Stimulated activated CD8-positive, alpha-beta memory T cell treated with anti-CD3 and anti-CD28 coated beads, Interleukin-4, amount 100 ng/mL, for 1 hour (primary cell): ENCODE measurements at places on chromosomes 5 and 9.

GRCh38 chr5:170523830-170524229 is 20.0 kb downstream of the KCNIP1 start:
- no peak for DNase-seq

DNA sequence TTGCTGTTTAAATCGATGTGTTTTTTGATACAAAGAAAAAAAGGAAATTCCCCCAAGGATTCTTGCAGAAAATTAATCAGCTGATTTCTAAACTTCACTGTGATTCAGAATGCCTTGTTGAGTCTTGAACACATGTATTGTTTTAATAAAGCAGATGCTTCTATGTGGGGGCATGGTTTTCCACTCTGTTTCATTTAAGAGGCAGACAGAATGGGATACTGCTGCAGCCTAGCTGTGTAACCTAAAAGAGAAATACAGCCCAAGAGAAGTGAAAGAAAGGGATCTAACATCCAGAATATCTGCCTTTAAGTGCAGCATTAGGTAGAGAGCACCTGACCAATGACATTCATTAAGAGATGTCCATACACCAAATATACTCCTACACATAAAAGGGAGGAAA is 365.1 kb upstream of the CCNH start:
- DNase-seq: no peak

GRCh38 chr9:76896035-76896434 is 9.9 kb downstream of the PRUNE2 start:
- no peak for DNase-seq

DNA sequence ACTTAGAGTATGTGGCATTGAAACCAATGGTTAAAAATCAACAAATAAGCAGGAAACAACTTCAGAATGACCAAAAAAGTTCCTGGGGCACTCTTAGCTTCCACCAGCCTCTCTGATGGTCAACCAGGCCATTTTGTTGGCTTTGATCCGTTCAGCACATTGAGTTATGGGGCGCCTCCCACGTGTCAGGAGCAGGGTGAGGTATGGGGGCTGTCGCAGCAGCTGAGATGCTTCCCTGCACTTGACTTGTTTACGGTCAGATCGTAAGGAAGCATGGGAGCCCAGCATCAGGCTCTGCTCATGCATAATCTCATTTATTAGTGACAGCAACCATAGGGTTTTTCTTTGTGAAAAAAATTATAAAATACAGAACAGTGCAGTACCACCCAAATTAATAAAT is 16.7 kb downstream of the SYK start:
- no peak for DNase-seq

DNA sequence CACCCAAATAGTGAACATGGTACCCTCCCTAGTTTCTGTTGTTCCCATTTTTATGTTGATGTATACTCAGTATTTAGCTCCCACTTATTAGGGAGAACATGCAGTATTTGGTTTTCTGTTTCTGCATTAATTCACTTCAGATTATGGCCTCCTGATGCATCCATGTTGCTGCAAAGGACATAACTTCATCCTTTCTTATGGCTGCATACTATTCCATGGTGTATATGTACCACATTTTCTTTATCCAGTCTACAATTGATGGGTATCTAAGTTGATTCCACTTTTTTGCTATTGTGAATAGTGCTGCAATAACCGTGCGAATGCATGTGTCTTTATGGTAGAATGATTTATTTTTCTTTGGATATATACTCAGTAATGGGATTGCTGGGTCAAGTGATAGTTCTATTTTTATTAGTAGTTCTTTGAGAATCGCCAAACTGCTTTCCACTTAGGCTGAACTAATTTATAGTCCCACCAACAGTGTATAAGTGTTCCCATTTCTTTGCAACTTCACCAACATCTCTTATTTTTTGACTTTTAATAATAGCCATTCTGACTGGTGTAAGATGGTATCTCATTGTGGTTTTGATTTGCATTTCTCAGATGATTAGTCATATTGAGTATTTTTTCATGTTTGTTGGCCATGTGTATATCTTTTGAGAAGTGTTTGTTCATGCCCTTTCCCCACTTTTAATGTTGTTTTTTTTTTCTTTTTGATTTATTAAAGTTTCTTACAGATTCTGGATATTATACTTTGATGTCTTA is 79.6 kb downstream of the SMIM15 start:
- no peak for DNase-seq

DNA sequence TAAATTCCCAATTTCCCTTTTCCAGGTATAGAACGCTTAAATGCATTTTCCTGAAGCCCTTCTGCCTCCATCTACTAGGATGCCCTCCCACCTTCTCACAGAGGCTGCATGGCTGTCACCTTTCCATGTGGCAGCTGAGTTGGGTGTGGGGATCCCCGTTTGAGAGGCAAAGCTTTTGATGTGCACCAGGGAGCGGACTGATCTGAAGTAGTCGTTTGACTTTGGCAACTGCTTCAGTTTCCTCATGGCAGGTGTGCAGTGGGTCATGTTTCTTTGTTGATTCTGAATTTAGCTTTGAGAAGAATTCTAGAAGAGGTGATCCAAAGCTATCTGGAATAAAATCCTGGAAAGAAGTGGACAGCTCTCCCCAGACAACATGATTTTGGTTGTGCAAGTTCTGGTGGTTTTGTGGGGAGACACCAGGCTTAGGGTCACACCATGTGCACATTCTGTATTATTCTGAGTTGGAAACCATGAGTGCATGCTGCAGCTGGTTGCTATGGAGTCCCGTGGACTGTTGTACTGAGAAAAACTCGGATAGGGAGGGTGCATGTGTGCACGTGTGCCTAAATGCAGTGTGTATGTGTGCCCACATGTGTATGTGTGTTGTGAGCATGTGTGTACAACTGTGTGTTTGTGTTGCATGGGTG is 63.5 kb downstream of the GADD45G start:
- DNase-seq: no peak

DNA sequence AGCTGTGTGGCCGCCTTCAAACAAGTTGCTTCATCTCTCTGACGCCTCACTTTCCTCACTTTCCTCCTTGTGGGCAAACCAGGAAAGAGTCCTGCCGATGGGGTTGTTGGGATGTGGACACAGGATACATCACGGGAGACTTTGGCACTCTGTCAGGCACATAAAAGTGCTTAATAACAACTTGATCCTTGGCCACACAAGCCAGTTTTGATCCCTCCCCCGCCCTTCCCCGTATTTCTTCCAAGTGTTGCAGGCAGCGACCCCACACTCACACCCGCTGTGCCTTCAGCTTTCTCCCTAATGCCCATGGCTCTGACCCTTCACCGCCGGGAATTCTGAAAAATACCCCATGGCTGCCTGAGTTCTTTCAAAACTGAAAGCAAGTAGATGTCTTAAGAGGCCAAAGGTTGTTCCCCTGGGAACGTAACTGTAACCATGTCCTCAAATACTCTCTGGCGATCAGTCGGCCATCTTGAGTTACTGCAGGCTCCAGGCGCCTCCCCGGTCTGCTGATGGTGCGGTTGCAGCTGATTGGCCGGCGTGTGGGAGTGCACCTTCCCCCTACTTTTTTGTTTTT is 59.8 kb downstream of the ARHGEF37 start:
- DNase-seq: no peak

GRCh38 chr9:107251756-107252322 is 31.2 kb upstream of the RAD23B start:
- DNase-seq: no peak

GRCh38 chr5:138978581-138978980 is 103.4 kb upstream of the LRRTM2 start:
- DNase-seq: no peak

DNA sequence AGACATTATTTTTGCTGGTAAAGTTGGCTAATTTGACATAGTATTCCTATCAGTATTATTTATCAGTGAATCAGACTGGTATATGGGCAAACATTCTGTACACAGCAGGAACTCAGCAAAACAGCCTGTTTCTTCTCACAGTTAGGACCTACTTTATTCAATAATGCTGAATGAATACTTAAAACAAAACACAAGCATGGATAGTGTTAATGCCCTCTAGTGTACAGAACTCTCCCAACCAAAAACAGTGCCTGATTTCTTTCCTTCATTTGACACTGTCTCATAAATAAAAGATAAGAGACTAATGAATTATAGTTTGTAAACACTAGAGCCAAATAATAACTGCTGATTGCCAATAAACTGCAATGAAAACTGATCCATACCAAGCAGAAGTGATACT is 1113.3 kb downstream of the PTPRD start:
- DNase-seq: no peak

DNA sequence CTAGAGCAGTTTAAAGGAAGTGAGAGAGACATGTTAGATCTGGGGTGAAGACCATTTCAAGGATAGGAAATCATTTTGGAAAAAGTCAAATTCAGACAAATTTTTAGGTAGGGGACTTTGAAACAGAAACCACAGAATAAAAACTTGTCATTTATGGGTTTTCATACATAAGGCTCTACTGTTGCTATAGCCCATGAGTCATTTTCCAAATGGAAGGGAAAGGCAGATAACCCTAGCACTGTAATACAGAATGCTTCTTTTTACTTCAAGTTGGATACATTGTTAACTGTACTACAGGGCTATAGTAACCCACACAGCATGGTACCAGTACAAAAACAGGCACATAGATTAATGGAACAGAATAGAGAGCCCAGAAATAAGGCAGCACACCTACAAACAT is 455.4 kb downstream of the EBF1 start:
- DNase-seq: no peak

GRCh38 chr9:89440951-89441654 is 56.8 kb downstream of the SEMA4D start:
- DNase-seq: no peak

DNA sequence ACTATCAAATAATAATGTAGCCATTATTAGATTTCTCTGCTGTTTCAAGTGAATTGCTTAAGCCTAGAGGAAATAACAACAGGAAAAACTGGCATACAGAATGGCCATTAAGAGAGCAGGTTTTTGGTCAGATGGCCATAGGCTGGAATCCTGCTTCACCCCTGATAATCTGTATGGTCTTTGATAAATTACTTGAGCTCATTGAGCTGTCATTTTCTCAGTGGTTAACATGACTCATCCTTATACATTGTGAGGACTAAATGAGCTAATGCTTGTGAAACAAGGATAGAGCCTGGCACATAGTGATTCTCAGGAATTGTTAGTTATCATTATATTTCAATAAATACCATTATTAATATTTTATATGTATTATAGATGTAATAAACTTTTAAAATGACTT is 516.5 kb downstream of the KIF4B start:
- DNase-seq: no peak

DNA sequence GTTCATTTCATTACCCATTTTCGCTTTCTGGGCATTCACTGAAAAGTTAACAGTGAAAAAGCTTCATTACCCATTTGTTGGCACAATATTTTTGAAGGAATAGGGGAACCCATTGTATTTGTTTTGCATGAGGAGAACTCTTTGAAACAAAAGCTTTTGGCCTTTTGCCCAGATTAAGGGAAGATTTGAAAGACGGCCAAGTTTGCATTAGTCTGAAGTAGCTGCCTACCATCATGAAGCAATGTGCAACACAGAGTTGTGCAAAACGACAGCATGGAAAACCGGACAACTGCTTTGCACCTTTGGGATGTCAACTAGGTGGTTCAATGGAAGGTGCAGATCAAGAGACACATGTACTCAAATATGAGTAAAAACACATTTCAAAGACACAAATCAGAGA is 84.9 kb downstream of the TRPM3 start:
- no peak for DNase-seq

DNA sequence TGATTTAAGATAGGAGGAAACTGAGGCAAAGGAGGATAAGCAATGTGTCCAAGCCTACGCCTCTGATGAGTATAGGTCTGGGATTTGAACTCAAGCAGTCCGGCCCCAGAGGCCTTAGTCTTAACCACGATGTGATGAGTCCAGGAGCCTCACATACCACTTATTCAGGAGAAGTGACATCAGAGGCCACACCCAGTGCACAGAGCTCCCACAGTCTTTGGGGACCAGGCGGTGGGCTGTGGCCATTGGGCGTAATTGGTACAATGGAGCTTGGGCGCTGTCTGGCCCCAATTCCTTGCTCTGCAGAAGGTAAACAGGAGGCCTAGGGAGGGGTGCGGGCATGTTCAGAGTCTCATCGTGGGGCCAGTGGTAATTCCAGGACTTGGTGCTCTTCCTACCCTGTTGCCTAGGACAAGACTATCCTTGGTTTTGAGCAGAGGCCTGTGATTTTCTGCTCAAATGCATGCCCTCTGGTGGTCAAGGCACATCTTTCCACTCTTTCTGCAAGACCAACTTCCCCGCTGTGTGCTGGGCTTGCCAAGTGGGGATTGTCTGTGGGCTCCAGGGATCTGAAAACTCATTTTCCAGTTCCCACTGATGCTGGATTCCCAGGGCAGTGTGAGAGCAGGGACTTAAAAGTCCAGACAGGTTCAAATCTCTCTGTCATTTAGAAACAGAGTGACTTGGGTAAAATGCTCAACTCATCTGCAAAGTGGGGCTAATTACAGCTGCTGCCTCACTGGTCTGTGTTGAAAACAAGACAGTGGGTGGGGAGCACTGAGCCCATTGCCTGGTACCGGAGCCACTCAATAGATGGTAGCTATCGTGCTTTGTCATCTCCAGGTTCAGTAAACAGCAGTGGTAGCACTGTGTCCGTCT is 15.8 kb downstream of the NDST1 start:
- DNase-seq: no peak

DNA sequence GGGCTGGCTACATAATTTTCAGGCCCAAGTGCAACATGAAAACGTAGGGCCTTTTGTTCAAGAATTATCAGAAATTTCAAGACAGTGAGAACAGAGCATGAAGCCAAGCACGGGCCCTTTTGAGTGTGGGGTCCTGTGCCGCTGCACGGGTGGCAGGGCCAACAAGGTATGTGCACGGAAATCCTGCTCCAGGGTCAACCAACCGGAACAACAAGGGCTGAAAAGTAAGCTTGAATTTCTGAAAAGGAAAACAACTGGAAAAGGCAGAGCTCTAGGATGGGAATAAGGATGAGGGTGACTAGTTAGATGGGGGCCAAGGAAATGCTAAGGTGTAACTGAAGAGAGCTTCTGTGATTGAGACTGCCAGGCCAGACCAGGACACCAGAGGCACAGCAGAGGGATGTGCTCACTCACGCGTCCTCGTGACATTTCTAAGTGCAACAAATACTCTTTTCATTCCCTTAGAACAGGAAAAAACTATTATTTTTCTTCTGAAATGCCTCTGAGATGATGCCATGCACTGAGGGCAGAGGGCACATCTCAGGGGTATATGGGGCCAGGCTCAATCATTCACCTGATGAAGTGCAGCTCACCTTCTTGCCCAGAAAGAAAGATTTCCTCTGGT is 80.6 kb upstream of the LRRTM2 start:
- DNase-seq: no peak

DNA sequence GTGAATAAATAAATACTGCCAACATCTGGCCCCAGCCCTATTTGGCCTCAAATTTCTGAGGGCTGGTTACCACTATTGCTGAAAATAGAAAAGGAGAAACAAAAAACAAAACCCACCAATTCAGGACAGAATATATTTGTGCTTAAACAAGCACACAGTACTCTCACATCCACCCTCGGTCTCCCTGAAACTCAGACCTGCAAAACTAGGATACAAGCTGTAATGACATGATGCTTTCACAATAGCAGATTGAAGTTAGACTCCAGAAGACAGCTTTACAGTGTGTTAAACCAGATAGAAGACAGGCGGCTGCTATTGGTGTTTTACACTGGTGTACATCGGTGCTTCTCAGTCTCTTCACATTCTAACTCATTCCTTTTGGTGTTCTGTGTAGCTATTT is 214.9 kb upstream of the DMRT1 start:
- no peak for DNase-seq
